ENCODE measurements at places on chromosomes 7 and 10.

DNA sequence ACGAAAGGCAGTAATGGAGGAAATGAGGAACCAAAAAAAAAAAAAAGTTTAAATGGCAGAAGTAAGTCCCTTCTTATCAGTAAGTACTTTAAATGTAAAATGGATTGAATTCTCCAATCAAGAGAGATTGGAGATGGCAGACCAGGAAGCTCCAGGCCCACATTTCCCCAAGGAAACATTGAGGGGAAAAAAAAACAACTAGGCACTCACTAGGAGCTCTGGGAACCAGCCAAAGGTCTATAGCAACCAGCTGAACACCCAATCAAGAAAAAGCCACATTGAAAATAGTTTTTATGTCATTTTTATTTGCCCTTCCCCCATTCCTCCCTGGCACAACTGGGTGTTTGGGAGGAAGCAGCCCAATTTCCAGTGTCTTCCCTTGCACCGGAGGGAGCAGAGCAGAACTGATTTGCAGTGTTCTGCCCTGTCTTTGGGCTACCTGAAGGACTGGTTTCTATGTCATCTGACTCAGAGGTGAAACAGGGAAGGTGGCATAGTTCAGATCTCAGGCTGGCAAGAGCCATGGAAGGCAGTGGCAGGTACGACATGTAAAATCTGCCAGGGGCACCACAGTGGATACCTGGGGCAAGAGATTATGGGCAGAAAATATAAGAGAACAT lies 121.9 kb downstream of the SMURF1 start:
- DNase-seq, result no peak

DNA sequence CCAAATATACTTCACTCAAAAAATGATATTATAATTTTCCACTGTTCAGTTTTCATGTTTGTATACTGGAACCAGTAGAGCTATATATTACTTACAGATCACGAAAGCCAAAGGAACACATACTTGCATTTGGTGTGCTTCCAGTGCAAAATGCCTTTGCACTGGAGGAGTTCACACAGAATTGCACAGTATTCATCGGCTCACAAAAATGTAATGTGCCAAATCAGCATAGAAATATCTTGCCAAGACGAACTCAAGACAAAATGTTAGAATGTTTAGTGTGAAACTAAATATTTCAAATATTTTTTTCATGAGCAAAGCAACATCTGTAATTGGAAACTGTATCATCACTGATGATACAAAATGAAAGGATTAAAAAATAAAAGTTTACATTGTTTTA lies 646.2 kb upstream of the SEMA3D start:
- no peak for DNase-seq

GRCh38 chr7:6271060-6271658 lies 1.3 kb downstream of the CYTH3 start:
- DNase-seq, result peak; percentile 62

GRCh38 chr7:11895337-11895736 lies 63.3 kb upstream of the THSD7A start:
- no peak for DNase-seq

DNA sequence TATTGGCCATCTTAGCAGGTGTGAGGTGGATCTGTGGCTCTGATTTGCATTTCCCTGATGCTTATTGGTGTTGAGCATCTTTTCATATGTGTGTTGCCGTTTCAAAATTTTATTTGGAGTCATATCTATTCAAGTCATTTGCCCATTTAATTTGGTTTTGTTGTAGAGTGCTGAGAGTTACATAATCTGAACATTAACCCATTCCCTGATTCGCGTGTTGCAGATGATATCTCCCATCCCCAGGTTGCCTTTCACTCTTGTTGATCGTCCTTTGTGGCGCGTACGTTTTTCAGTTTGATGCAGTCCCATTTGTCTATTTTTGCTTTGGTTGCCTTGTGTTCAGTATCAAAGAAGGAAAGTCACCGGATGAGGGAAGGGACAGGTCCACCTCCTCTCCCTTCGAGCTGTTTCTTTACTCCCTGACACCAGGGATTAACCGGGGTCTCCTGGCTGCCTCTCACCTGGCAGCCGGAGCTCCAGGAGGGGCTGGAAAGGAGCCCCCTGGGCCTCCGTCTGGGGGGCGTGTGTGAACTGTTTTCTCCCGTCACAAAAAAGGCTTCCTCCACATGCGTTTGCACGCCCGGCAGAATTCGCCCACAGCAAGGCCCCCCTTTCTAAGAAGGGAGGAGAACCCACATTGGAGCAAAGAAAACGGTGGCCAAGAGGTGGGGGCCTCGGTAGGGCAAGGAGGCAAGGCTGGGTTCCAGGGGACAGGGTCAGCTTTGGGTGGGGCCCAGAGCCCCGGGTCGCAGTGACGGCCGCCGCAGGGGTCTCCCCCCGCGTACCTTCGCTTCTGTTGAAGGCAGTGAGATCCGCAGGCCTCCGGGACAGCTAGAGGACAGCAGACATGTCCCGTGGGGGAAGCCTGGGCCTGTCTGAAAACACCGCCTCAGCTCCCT lies 8.3 kb downstream of the MNX1 start:
- DNase-seq, result no peak

GRCh38 chr10:9615189-9615588 lies 1402.5 kb upstream of the CELF2 start:
- no peak for DNase-seq

- DNase-seq, result no peak
Measured at GRCh38 chr10:52801947-52802346, 29.4 kb upstream of the MBL2 start.

- DNase-seq, result peak; percentile 79
Measured at GRCh38 chr10:70405037-70405824, 1.3 kb downstream of the EIF4EBP2 start.

DNA sequence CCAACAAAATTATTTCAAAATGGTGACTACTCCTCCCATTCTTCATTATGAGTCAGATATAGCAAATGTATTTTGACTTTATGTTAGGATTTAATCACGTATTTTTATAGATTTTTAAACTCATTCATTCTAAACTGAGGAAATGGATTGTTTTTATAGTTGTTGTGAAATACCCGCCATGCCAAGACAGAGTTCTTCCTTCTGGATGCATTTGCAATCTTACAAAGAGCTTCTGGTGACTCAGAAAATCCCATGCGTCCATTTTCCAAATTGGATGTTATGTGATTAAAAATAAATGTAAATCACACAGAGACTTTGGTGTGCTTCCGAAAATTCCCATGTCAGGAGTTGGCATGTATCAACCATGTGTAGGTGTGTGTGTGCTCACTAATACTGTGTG lies 179.3 kb downstream of the TRIL start:
- DNase-seq, result no peak

GRCh38 chr10:65618126-65618525 lies 1307.7 kb upstream of the LRRTM3 start:
- no peak for DNase-seq

GRCh38 chr10:60069311-60069710 lies 163.0 kb upstream of the CCDC6 start:
- DNase-seq, result no peak

GRCh38 chr7:66737667-66738066 lies 2.9 kb upstream of the RABGEF1 start:
- DNase-seq, result no peak

- no peak for DNase-seq
Measured at GRCh38 chr10:132618158-132618919, 80.8 kb downstream of the INPP5A start.

DNA sequence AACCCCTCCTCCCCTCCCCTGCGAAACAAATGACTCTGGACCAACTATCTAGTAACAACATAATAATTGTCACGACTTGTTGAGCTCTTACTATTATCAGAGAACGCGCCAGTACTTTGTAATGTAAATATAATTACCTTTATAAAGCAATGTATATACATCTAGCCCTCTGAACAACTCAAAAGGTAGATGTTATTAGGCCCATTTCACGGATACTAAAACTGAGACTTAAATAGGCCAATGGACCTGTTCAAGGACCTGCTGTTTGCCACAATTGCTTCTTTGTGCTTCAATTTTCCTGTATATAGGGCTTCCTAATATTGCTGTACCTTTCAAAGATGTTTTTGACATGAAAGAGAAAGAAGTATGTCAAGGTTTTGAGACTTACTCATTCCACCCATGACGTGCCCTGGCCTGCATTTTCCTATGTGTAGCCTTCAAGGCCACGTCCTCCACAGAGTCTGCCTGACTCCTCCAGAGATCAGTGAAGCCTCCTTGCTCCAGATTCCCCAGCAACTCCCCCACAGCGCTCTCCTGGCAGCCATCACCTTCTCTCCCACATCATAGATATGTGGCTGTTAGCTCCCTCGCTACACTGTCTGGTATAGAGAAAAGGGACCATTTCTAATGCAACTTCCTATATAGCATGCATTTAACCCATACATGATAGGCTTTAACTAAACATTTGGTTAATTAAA lies 156.6 kb downstream of the SKIDA1 start:
- no peak for DNase-seq

GRCh38 chr7:1290026-1290678 lies 57.5 kb downstream of the UNCX start:
- DNase-seq, result no peak

DNA sequence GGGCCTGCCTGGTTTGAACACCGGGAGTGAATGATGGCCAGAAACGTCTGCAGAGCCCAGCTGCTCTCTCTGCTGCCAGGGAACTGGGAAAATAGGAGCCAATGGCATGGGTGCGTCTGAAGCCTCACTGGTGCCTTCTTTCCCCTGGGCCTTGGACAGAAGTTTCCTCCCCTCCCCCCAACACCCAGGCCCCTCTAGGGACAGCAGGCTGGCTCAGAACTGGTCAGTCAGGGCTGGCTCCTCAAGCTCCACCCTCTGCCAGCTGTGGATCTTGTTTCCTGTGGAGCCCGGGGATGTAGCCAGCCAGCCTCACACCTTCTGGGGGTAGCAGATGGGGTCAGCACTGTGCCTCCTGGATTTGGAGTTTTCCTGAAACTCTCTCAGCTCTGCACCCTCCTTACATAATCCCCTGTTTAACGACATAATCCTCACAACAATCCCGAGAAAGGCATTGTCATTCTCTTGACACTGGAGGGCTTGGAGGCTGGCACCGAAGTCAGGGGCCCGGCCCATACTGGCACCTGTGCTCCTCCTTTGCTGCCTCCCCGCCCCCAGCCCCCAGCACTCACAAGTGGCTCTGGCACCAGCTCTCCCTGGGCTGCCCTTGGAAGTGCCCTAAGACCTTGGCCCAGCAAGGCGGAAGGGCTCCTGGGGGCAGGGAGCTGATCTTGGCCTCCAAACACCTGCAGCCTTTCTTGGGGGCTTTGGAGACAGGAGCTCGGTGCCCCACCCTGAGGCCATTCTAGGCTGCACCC lies 5.7 kb downstream of the LDB3 start:
- DNase-seq, result no peak

DNA sequence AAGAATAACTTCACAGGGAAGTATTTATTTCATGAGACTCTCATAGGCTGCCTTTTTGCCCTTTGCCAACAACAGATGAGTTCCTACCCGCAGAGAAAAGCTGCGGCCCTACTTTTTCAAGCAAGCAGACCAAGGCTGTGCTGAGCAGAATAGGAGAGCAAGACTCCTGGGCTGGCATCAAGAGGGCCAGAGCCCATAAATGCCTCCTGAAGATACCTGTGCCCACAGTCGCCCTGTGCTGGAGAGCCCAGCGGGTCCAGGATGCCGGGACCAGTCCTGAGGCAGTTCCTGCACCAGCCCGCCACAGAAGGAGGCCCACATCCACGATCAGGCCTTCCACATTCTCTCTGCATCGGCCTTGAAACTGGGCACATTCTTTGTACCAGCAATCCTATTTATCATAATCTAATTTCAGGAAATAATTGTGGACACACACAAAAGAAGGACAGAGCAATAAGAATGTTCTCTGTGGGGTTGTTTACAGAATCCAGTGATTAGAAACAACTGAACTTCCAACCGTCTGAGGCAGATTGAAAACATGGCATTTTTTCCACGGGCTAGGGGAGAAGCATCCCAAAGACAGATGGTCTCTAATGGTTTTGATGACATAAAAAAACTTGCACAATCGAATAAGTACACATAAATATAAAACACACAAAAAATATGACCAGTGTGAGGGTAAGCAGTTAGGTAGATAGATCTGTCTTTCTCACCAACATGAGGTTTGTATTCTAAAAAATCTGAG lies 95.6 kb downstream of the CPXM2 start:
- no peak for DNase-seq

- no peak for DNase-seq
Measured at GRCh38 chr10:27625452-27626211, 120.0 kb downstream of the MKX start.

GRCh38 chr7:91325726-91326125 lies 61.5 kb downstream of the FZD1 start:
- no peak for DNase-seq

DNA sequence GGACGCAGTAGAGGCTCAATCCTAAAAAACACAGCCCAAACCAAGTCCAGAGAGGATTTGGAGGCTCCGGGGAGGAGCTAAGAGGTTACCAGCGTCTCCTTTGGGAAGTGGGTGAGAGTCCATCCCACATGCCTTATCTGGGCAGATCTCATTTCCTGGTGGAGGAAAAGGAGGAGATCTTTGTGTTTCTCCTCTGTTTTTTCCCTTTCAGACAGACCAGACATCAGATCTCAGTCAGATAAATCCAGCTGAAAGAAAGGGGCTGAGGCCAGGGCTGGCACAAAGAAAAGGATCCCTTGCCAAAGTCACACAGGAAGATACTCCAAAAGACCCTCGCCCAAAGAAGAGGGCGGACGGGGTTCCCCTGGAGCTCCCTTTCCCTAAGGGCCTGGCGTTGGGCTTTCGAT lies 58.3 kb upstream of the COMTD1 start:
- DNase-seq, result no peak

All from transverse colon (tissue), 4 donors.